ENCODE measurements at places on chromosomes 5 and 9. TPM values are rescaled to one million over a fixed set of nuclear protein-coding genes. Genes with fewer than 3 reads are reported as not detected.

Gene C9
- total RNA-seq: not detected

Gene PCDHB10
- not detected for total RNA-seq

Gene HTR4
- total RNA-seq: not detected

GRCh38 chr5:54383225-54383901, 72.1 kb upstream of the HSPB3 start:
- no peak for DNase-seq

DNA sequence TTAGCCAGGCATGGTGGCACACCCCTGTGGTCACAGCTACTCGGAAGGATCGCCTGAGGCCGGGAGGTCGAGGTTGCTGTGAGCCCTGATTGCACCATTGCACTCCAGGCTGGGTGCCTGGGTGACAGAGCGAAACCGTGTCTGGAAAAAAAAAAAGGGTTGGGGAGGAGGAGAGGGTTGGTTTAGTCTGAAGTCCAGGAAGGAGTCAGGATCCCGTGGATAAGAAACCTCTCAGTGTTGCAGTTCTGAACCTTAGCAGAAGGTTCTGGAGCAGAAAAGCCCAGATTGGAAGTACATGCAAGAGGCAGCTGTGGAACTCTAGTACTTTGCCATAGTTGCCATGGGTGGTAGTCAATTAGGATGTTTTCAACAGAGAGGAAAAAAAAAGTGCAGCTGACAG, 125.2 kb upstream of the CPEB4 start:
- DNase-seq: no peak

- no peak for DNase-seq
These were observed 463.3 kb upstream of the DMAC1 start for GRCh38 chr9:8262625-8263622.

DNA sequence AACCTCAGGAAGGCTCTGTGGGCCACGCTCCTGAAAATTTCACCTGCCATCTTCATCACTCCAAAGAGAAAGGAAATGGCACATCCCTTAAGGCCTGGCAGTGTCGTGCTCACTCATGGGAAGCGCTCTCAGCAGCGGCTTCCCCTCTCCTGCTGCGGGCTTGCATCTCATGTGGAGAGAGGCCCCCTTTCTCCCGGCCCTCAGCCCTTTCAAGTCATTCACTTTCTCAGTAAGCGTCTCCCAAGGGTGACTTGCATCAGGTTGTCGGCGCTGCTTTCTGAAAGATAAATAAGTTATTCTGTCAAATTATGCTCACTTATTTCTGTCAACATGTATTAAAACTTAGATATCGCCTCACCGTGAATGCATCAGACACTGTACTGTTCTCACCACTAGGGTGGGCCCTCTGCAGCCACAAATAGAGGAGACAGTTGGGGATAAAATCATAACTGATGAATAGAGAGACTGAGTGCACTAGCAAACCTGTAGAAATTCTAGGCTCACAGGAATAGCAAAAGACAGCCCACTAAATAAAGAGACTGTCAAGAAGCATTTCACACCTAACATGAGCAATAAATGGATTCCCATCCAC, 174.6 kb downstream of the RFK start:
- no peak for DNase-seq

DNA sequence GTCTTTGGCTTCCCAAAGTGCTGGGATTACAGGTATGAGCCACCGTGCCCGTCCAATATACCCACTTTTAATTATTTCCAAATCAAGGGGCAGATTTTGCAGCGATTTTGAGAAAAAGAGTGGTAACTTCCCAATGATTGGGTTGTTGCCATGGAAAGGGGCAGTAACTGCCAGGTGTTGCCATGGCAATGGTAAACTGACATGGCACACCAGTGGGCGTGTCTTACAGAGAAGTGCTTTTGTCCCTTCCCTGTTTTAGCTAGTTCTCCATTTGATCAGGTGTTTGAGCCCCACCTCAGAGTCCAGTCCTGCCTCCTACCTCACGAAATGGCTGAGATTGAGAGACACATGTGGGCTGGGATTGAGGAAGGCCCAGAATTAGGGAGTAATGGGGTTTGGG, 86.3 kb upstream of the IER5L start:
- DNase-seq: no peak
